Pulmonary artery endothelial cell (primary cell): ENCODE measurements at places on chromosomes 16 and 17. TPM values are rescaled to one million over a fixed set of nuclear protein-coding genes. Genes with fewer than 3 reads are reported as not detected.

The HIC1 gene
- total RNA-seq: 34.6 and 35.1 TPM in 2 replicates

The NAE1 gene
- total RNA-seq: 70.2 and 77.2 TPM in 2 replicates

The CDH11 gene
- 210 and 235 TPM in 2 replicates for total RNA-seq

The CLEC19A gene
- not detected in 2 replicates for total RNA-seq

The PCGF2 gene
- total RNA-seq: 6.4 and 6.9 TPM in 2 replicates

The RFWD3 gene
- 31.7 and 35.5 TPM in 2 replicates for total RNA-seq

The LYRM9 gene
- 1.1 and 5.9 TPM in 2 replicates for total RNA-seq

The AHSP gene
- total RNA-seq: not detected in 2 replicates

The ITGAD gene
- not detected in 2 replicates for total RNA-seq

The SCARF1 gene
- 101 and 117 TPM in 2 replicates for total RNA-seq

The KCTD19 gene
- 0.28 and 0.33 TPM in 2 replicates for total RNA-seq

The TNFRSF17 gene
- not detected in 2 replicates for total RNA-seq

The MEIOB gene
- total RNA-seq: 0.40 TPM in 1 of 2 replicates, not detected in the other

The RBFOX1 gene
- not detected in 2 replicates for total RNA-seq

The IFT20 gene
- total RNA-seq: 50.3 and 59.8 TPM in 2 replicates
